ENCODE measurements at places on chromosomes 6 and 20.

GRCh38 chr20:18835466-18836256 lies 22.1 kb downstream of the SCP2D1 start:
- no peak for DNase-seq

DNA sequence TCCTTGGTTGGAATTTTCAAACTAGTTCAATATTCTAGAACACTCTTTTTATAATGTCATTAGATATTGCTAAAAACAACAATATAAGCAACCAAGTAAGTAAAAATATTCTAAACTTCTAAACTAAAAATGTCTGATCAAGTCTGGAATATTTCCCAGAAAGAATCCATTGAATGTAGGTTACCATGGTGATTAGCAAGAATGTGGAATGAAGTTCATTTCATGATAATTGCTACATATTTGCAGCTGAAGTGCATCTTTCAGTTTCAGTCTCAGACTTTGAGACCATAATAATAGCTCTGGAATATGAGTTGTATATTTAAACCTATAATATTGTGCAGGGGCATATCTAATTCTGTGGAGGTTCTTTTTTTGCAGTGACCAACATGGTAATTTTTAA lies 61.0 kb upstream of the NKAIN2 start:
- no peak for DNase-seq

- DNase-seq, result no peak
These were observed 41.3 kb upstream of the CLDN20 start for GRCh38 chr6:155222506-155222905.

GRCh38 chr6:14950103-14950969 lies 295.5 kb upstream of the JARID2 start:
- no peak for DNase-seq

DNA sequence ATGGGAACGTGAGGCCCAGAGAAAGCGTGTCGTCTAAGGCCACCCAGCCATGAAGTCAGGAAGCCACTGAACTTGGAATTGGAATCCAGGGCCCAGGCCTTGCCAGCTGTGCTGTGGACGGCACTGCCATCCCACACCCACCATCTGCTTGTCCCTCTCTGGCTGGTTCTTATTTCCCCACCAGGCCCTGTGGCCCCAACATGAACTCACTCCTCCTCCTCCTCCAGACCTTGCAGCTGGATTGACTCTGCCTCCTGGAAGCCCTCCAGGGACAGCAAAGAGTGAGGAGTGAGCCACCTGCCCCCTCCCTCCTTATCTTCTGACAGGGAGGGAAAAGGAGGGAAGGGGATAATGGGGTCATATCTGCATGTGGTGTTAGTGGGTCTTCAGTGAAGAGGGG lies 16.0 kb upstream of the IP6K3 start:
- DNase-seq, result no peak

DNA sequence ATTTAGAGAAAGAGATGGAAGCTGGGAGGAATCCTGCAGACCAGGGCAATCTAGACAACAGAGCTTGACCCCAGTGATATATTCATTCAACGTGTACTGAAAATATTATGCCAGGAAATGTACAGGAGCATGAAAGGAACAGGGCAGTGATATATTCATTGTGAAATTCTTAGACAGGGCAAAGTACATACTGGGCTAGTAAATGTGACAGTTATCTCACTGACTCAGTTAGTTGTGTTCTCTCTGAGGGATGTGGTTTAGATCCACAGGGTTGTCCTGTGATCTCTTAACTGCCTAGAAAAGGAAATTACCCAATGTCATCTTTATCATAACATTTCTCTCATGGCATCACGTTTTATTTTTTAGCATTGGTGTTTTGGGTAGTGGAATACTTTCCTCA lies 891.3 kb downstream of the EYS start:
- DNase-seq, result no peak

GRCh38 chr20:17161673-17162481 lies 65.0 kb upstream of the PCSK2 start:
- no peak for DNase-seq

DNA sequence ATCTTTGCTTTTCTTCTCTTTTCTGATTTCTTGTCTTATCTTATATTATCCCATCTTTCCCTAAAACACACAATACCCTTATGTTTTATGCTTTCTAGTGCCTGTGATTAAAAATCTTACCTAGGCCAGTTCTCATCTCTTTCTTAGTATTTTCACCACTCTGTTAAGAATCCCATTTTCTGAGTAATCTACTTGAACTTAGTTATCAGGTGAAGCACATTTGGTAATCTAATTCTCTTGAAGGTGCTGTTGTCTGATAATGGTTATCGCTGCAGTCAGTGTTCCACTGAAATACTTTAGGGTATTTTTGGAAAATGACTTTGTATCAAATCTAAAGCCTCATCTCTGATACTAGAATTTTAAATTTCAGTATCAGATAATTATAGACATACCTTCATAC lies 192.5 kb upstream of the MAN1A1 start:
- no peak for DNase-seq

GRCh38 chr6:34491091-34491430 lies 25.2 kb downstream of the PACSIN1 start:
- no peak for DNase-seq

DNA sequence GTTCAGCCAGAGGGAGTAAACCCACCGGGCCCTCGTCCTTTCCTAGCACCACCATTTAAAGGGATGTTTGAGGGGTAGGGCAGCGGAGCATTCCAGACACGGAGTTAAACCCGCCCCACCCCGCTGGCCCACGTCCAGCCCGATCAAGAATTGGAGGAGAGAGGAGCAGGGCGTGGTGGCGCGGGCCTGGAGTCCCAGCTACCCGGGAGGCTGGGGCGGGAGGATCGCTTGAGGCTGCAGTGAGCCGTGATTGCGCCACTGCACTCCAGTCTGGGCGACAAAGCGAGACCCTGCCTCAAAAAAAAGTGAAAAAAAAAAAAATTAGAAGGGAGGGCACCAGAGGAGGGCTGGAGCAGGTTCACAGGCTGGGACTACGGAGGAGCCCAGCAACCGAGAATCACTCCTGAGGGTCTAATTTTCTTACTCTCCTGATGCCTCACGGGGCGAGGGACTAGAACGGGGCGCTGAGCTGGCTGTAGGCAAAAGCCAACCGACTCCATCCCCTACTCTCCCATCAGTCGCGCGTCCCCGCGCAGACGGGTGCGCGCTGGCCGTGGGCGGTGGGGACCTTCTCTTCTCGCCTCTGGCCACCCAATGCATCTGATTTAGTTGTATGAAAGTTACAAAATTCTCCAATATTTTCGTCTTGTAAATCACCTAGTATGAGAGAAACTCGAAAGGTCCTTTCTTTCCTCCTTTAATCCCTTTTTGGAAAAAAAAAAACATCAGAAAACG lies 6.1 kb upstream of the HSPA1B start:
- peak; percentile 79 for DNase-seq

GRCh38 chr6:83057705-83058321 lies 7.8 kb downstream of the UBE3D start:
- DNase-seq, result no peak

DNA sequence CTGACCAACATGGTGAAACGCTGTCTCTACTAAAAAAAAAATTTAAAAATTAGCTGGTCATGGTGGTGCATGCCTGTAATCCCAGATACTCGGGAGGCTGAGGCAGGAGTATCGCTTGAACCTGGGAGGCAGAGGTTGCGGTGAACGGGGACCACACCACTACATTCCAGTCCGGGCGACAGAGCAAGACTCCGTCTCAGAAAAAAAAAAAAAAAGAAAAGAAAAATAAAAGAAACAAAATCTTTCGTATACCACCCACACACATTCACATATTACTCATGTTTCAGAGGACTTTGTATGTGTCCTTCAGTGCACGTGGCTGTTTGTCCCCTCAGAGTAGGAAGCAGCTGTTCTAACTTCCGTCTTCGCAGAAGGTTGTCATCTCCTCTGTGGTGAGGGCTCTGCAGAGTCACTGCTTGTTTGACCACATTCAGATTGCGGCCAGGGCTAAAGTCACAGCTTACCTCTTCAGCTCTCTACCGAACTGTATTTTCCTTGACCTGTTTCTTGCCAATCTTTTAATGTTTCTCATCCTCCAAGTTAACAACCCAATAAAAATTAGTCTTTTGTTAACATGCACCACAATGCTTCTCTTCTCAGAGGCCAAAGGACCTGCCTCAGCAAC lies 36.6 kb upstream of the HIVEP1 start:
- DNase-seq, result no peak

GRCh38 chr6:45650524-45651135 lies 272.9 kb upstream of the SUPT3H start:
- DNase-seq, result no peak

DNA sequence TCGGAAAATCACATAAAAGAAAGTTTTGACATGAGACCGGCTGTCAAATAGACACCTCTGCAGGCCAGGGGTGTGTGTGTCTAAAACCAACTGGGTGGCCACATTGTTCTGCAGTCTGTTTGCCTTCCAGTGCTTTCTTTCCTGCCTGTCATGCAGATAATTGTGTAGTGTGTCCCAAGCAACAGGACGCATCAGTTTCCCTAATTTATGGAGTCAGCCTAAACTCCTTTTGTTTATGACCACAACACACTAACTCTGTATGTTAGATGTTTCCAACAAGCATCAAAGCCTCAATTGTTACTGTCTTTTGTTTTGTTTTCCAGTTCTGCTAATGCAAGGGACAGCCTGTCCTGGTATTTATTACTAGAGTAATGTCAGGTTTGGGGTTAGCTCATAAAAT lies 205.7 kb downstream of the ATXN1 start:
- no peak for DNase-seq

DNA sequence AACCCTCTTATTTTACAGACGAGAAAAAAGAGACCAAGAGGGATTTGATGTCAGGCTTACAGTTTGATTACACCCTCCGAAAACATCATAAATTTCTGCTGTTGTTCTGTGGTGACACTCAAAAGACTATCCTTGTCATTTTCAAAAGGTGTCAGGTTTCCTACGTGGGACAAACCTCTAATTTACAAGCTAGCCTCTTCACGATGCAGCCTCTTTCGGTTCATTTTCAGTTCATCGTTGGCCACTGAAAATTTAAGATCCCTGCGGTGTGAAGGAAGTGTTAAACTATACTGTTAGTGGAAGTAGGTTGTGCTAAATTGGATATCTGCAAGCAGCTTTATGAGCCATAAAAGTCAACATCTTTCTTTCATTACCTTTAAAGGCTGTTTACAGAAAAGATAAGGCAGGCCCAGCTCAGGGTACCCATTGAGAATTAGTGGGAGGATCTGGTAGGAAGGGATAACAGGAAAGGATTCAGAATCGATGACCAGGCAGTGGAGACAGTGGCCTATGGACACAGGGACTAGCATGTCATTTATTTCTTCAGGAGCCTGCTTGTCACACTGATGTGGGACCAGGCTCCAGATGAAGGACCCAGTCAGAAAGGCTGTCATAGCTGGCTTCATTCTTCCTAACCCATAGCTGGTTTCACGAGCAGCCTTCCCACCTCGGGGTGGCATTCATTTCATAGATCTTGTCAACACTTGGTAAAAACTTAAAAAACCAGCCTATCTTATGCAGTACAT lies 329.1 kb upstream of the SOX4 start:
- no peak for DNase-seq

DNA sequence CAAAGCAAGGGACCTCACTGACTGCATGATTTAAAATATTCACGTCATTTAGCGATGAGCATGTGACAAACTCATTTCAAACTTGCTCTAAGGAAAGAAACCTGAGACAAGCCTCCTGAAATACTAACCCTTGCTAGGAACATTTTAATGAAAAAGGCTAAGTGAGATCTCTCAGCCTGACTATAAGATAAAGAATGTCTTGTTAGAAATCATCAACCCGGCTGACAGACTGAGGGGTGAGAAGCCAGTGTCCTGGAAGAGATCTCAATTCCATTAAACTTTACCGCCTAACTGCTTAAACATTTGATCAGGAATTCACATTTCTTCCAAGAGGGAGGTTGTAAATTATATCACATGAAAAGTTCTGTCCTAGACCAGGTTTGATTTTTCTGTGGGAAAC lies 274.8 kb upstream of the EXOC2 start:
- no peak for DNase-seq

- no peak for DNase-seq
These were observed 40.9 kb downstream of the ZFP64 start for GRCh38 chr20:52150440-52151258.

- peak; percentile 80 for DNase-seq
These were observed 20.8 kb upstream of the HCK start for GRCh38 chr20:32031007-32031958.

- no peak for DNase-seq
These were observed 40.5 kb upstream of the JARID2 start for GRCh38 chr6:15205321-15205720.

GRCh38 chr6:90121982-90122381 lies 174.7 kb downstream of the BACH2 start:
- no peak for DNase-seq

GRCh38 chr6:40871424-40871823 lies 167.6 kb downstream of the UNC5CL start:
- no peak for DNase-seq

DNA sequence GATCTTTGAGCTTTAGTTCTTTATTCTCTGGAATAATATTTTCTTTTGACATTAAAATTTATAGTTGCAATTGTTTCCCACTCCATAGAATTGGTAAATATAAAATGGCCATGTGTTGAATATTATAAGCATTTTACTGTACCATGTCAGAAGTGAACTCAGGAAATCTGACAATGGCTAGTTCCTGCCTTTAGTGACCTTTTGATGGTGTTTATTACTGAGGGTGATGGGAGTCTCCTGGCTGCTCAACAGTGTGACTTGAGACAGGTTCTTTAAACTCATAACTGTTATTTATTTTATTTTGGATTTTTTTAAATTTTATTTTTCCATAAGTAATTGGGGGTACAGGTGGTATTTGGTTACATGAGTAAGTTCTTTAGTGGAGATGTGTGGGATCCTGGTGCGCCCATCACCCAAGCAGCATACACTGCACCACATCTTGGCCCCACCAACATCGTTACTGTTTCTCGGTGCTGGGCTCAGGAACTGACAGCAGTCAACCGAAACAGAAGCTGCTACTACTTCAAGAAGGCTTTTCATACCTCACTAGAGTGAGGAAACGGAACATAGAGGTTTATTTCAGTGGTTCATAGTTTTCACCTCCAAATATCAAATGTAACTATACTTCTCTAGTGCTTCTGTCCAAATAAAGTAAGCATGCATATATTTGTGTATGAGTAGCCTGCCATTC lies 90.4 kb downstream of the PLEKHG1 start:
- DNase-seq, result no peak

DNA sequence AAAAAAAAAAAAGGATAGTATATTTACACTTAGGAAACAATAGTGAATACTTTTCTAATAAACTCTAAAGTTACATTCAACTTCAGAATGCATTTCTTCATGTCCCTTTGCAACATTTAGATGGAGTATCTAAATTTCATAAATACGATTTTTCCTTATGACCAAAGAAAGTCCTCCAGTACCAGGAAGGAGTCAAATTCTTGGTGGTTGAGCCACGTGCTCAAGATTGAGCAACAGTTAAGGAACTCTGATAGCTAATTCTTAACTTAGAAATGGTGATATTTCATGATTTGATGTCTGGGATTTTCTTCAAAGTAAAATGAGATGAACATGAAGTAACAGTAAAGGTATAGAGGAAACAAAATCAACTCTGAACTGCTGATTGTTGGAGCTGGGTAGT lies 92.7 kb downstream of the SASH1 start:
- DNase-seq, result no peak

GRCh38 chr20:34495916-34496315 lies 20.3 kb upstream of the DYNLRB1 start:
- DNase-seq, result no peak
